ENCODE measurements at places on chromosomes 13 and 19.

DNA sequence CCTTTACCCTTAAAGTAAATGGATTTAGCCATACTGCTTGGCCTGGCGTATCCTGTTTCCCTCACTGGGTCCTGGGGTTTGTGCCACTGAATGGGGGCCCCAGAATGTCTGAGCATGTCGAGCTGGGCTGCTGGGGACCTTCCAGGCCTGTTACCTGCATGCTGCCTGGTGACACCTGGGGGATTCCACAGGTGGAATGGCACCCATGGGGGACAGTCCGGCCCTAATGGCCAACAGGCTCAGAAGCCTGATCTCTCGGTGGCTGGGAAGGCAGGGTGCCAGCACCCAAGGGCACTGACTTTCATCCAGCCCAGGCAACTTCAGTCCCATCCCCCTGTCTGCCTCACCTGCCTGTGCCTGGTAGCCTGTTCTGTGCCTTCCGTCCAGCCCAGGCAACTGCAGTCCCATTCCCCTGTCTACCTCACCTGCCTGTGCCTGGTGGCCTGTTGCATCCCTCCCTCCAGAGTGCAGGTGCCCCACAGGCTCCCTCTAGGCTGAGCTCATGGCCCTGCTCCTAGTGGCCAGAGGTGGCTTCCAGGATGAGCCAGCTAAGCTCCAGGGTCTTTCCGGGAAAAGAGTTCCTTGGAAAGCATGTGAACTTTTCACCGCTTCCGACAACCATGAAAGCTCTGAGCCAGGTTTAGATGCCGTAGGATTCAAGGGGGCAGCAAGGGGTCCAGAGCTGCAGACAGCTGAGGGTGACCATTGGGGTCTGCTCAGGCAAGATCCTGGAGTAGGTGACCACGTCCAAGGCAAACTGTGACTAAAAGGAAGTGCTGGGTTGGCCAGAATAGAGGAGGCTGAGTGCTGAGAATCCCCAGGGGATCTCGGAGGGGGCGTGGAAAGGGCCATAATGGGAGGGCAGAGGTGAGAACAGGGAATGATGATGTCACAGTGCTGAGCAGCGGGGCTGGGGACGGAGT lies 30.3 kb upstream of the ZNF492 start:
- DNase-seq, result no peak

DNA sequence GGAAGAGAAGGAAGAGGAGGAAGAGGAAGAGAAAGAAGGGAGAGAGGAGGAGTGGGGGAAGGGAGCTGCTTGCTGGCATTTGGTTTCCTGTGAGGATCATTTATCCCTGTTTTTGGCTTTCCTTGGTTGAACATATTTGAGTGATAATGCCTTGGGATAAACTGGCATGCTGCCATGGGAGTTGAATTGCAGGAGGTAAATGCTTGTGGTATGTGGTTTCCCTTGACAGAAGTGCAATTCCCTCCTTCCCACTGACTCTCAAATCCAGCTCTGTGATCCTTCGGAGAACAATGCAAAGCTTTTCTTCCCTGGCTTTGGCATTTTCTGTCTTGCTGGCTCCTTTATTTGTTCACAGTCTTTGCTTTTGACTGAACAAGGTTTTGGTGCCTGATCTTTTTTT lies 27.2 kb upstream of the CBY2 start:
- DNase-seq, result peak; percentile 60

DNA sequence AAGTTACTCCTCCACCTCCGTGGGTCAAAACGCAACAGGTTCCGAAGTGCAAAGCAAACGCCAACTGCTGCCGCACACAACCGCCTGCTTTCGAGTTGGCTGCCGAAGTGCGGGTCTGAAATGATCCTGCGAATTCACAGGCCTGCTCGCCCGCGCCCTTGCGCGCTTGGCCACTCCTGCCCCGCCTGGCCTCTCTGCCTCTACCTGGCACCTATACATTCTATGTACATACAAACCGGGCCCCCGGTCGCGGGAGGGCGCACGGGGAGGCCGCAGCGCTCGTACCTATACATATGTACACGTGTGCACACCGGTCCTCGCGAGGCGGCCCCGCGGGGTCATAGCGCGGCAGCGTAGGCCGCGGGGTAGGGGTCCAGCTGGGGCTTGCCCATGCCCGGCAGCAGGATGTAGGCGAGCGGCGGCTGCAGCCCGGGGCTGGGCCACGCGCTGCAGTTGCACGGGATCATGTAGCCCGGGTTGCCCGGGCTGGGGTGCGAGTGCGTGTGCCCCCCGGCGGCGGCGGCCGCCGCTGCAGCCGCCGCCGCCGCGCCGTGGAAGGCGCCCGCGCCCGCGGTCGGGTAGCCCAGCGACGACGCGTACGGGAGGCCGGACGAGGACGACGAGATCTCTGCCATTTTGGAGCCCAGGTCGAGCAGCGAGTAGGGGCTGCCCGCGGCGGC lies 1.3 kb downstream of the SOX21 start:
- peak; percentile 68 for DNase-seq

GRCh38 chr19:367963-368629 lies 23.5 kb upstream of the MIER2 start:
- no peak for DNase-seq

- no peak for DNase-seq
Observed at GRCh38 chr19:29804493-29804892, 7.3 kb upstream of the CCNE1 start.

- DNase-seq, result no peak
Observed at GRCh38 chr13:111944171-111944583, 122.8 kb upstream of the SOX1 start.

- DNase-seq, result peak; percentile 29
Observed at GRCh38 chr19:22526661-22527272, 104.6 kb upstream of the ZNF98 start.

DNA sequence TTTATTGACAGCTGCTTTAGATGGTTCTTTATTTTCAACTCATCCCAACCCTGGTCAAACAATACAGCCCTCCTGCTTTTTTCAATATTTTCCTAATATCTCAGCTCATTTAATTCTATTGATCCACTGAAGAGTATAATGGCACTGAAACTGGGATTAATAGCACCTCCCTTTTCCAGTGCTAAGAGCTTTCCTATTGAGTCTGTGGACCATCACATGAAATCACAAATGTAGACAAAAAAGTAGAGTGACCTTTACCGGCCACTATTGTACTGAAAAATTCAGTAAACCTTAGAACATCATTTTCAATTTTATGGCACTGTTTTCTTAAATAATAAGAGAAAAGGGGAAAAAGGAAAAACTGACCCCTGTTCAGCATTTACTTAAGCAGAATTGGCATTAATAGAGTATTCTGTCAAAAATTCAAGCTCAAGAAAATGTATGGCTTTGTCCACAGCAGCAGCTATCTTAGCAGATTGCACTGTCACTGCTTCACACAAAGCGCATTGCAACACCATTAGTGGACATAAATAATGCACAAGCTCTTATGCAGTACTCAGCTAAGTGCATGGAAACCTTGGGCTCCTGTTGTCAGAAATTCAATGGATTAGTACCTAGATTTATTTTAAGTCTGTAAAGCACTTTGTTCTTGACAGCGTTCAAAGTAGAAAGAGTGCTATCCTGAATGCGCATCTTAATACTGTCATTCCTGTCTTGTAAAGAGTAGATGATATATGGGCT lies 851.0 kb upstream of the KLHL1 start:
- peak; percentile 77 for DNase-seq

DNA sequence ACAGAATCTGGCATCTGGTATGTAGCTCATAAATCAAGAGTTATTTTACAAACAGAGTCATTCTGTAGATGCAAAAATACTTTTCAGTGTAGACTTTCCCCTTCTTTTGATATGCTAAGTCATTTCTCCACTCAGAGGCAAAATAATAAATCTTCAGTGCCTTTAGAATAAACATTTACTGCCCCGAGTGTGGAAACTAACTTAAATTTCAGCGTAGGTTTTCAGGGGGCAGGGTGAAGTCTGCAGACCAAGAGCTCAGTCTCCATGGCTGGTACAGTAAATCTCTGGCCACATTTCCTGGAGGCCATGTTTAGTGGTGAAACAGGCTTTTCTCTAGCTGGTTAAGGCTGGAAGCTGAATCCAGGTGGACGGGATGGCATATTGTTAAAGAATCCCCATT lies 13.1 kb upstream of the ADPRHL1 start:
- DNase-seq, result no peak

- no peak for DNase-seq
Observed at GRCh38 chr13:98488736-98489135, 88.2 kb downstream of the STK24 start.

GRCh38 chr19:47094557-47095475 lies 18.8 kb downstream of the ZC3H4 start:
- DNase-seq, result no peak

GRCh38 chr13:67878376-67878775 lies 648.2 kb upstream of the PCDH9 start:
- DNase-seq, result no peak

DNA sequence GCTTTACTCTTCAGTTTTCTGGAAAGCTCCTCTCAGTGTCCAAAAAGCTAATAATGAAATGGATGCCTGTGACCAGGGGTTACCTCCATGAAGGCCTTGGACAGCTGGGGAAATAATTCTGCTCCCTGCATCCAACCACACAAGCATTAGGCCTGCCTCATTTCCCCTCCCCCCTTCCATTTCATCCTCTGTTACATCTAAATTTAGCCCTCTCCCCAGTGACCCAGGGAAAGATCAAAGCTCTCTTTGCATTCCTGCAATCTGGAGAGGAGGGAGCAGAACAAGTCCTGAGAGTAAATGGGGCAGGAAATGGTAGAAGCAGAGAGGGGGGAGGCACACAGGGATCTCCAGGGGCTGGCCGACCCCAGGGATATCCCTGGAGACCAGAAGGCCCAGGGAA lies 452.7 kb downstream of the TSHZ3 start:
- DNase-seq, result peak; percentile 73

DNA sequence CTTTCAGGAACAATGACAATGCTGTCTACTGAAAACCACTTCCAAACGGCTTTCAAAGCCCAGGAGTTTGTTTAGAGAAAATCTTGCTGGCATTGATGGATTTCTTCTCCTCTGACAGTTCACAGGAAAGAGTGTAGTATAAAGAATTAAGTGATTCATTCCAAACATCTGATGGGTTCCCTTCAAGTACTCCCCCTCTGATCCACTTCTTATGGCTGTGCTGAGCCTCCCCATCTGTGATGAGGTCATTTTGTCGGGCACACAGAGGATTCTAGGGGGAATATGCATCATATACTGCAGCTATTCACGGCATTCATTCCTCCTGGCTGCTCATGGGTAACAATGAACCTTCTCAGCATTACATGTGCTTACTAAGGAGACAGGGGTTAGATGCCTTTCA lies 107.9 kb downstream of the RGCC start:
- peak; percentile 79 for DNase-seq

GRCh38 chr13:112779856-112780604 lies 90.2 kb downstream of the ATP11A start:
- no peak for DNase-seq

DNA sequence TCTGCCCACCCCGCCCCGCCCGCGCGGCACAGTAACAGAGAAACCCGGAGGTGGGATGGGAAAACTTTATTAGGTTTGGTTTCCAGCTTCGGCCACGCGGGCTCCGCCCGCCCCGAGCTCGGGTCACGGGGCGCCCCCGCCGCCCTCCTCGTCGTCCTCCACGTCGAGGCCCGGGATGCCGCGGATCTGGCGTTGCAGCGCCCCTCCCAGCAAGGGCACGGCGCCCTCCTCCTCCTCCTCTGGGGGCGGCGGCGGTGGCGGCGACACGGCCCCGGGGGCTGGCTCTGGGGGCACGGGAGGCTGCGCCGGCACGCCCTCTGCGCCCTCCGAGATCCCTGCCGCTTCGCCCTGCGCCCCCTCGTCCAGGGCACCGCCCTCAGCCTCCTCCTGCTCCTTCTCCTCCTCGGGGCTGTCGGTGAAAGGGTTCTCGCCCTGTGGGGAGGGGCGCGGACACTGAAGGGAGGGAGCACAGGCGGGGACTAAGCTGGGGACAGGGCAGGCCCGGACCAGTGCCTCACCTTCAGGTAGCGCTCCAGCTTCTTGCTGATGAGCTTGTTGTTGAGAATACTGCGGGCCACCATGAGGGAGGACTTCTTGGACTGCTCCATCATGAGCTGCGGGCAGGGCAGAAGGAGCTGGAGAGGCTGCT lies 536 bp upstream of the AKAP8 start:
- peak; percentile 78 for DNase-seq

DNA sequence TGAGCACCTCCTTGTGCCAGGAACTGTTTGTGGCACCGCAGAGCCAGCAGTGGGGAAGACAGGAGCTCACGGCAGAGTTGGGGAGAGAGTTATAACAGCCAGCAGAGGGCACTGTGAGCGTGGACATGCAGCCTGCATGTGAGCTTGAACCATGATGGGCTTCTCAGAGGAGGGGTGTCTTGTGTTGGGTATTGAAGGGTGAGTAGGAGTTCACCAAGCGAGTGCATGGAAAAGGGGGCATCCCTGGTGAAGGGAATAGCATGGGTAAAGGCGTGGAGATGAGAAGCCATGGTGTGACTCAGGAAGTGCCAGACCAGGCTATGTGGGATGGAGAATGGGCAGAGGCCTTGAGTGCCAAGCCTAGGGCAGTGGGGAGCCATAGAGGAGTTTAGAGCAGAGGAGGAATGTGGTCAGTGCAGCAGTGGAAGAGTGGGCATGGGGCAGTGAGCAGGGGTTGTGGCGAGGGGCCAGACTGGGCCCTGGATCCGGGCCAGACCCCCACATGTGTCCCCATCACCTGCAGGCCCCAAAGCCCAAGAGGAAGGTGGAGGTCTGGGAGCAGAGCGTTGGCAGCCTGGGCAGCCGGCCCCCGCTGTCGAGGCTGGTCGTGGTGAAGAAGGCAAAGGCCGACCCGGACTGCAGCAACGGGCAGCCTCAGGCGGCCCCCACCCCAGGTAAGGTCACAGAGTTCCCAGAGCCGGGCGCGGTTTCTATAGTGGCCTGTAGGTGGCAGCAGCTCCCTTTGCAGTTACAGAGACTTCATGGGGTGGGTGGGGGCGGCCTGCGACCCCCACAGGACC lies 11.8 kb upstream of the SHD start:
- peak; percentile 54 for DNase-seq

GRCh38 chr19:46221981-46222610 lies 7.4 kb upstream of the IGFL1 start:
- DNase-seq, result peak; percentile 36

DNA sequence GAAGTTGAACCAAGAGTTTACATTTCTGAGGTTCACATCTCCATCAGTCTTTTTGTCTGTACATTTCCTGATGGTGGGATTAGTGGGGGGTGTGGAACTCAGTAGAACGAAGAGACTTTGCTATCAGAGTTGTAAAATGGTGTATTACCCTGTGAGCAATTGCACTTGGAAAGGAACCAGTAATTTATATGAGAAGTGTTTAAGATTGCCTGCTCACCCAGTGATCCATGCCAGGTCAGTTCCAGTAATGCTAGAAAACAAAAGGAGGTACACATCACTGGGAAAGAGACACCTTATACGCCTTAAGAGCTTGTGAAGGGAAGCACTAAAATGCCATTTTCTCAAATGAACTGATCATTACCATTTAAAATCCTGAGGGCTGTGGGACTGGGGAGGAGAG lies 7.5 kb upstream of the DACH1 start:
- DNase-seq, result no peak

GRCh38 chr19:10724573-10725071 lies 6.7 kb downstream of the DNM2 start:
- no peak for DNase-seq

GRCh38 chr13:79197933-79198332 lies 208.1 kb downstream of the RBM26 start:
- no peak for DNase-seq

DNA sequence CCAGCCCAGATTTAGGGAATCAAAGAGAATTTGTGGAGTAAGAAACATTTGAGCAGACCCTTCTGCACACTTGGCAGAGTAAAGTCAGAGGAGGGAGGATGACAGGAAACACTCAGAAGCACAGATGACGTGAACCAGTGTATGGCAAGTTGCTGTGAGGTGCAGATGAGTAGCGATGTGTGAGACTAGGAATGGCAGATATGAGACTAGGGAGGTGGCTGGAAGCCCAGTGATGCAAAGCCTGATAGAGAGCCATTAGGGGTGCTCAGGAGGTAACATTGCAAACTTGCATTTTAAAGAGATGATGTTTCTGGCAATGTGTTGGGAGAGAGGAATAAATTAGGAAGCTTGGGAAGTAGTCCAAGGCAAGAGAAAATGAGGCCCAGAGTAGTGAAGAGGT lies 44.0 kb downstream of the PCDH17 start:
- DNase-seq, result no peak
